ENCODE measurements at places on chromosomes 13 and 19.

- DNase-seq: no peak
These were observed 205.1 kb downstream of the DACH1 start for GRCh38 chr13:71661921-71662320.

DNA sequence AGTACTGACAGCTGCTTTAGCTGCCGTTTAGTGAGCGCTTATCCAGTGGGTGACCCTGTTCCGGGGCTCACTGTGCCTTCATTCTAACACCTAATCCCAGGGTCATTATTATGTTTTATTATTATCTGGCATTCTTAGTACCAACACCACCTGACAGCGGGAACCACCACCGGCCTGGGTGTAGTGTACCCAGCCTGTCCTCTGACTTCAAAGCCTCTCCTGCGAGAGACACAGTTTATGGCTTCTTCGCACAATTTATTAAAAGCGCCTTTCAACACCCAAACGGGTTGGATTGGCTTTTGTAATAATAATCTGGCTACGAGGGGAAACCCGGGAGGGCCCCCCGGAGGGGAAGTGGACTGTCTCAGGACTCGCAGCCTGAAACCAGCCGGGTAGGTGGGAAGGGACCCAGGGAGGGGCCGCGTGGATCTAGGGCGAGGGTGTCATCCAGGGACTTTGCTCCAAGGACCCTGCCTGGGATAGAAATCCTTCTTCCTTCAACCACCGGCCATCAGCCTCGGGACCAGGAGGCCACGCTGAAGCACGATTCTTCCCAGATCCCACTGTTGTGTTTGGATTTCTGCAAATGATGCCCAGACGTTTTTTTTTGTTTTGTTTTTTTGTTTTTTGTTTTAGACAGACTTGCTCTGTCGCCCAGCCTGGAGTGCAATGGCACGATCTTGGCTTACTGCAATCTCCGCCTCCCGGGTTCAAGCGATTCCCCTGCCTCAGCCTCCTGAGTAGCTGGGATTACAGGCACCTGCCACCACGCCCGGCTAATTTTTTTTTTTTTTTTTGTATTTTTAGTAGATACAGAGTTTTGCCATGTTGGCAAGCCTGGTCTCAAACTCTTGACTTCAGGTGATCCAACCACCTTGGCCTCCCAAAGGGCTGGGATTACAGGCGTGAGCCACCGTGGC lies 1.6 kb upstream of the ZBTB7A start:
- DNase-seq: no peak

- DNase-seq: no peak
These were observed 3.8 kb upstream of the ABCA7 start for GRCh38 chr19:1035998-1036621.

GRCh38 chr13:105290596-105290995 lies 1244.9 kb downstream of the EFNB2 start:
- no peak for DNase-seq

- DNase-seq: no peak
These were observed 24.8 kb upstream of the IGFL4 start for GRCh38 chr19:46065486-46066071.

DNA sequence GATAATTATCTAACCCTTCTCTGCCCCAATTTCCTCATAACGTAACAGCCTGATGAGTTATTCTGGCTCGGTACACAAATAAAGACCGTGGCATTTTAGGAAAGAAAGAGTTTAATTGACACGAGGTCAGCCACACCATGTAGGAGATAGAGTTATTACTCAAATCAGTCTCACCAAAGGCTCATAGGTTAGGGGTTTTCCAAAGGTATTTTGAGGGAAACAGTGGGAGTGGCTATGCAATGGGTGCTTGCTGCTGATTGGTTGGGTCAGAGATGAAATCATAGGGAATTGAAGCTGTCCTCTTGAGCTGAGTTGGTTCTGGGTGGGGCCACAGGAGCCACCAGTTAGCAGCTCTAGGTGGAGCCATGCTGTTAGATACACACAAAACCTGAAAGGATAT lies 137.5 kb downstream of the FREM2 start:
- peak; percentile 19 for DNase-seq

DNA sequence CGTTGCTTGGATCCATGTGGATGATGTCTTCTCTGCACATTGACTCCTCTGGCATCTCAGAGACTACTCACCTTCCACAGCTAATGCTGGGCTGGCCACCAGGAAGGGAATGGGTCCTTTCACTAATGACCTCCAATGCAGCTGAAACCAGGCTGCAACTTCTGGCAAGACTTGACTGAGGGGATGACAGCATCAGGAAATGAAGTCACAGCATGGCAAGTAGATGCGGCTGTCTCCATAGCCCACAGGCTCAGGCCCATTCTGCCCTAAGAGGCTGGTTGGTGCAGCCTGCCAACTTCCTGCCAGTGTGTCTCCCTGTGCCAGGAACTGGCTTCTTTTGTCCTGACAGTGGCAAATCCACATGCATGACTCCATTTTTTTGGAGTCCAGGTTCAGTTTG lies 467.3 kb downstream of the TSHZ3 start:
- no peak for DNase-seq

DNA sequence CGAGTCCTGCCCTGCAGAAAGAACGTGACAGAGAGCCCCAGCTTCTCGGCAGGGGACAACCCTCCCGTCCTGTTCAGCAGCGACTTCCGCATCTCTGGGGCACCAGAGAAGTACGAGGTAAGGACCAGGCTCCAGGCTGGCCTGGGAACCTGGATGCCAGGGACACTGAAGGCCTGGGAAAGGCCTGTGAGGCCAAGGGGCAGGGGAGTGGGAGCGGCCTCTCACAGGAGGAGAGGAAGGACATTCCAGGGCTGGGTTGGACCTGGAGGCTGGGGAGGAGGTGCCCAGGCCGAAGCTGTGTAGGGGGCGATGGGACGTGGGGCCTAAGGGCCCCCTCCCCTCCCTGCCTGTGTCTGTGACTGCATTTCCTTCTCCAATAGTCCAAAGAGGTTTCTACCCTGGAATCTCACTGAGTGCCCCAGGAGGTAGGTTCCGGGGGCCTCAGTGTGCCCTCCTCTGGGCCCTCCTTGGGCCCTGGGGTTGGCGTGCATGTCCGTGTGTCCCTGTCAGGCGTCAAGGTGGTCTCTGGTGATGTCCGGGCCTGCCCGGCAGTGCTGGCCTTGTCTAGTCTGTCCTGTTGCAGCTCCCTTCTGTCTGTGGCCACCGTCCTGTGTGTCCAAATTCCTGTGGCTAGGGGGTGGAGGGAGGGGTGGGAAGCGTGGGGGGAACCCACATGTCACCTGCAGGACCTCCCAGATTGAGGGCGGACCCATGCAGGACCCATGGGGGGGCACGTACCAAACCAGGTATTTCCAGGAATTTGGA lies 16.9 kb upstream of the CD22 start:
- DNase-seq: no peak

- no peak for DNase-seq
These were observed 5.0 kb downstream of the SOX1 start for GRCh38 chr13:112071723-112072533.

GRCh38 chr13:50107205-50107604 lies 92.0 kb downstream of the KCNRG start:
- DNase-seq: no peak

GRCh38 chr19:47725759-47726401 lies 12.7 kb downstream of the EHD2 start:
- DNase-seq: no peak

- no peak for DNase-seq
These were observed 339.7 kb upstream of the EDNRB start for GRCh38 chr13:78258304-78258703.

GRCh38 chr19:3958836-3959765 lies 11.8 kb downstream of the DAPK3 start:
- DNase-seq: no peak

DNA sequence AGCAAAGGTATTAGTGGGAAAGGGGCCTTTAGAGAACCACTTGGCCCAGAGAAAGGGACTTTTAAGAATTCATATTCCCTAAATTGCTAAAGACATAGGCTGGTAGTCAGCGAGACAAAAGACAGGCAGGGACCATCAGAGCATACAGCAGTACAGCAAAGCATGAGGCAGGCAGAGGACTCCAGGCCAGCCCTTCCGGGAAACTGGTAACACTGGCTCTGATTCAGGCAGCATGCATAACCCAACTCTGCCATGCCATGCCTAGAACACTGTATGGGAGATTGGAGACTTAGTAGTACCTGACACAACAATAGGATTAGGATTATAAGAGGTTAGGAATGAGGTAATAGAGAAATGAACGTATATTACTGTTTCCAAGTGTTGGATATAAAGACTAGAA lies 34.9 kb downstream of the CAB39L start:
- no peak for DNase-seq

GRCh38 chr13:24491845-24492244 lies 20.7 kb downstream of the PARP4 start:
- DNase-seq: no peak

DNA sequence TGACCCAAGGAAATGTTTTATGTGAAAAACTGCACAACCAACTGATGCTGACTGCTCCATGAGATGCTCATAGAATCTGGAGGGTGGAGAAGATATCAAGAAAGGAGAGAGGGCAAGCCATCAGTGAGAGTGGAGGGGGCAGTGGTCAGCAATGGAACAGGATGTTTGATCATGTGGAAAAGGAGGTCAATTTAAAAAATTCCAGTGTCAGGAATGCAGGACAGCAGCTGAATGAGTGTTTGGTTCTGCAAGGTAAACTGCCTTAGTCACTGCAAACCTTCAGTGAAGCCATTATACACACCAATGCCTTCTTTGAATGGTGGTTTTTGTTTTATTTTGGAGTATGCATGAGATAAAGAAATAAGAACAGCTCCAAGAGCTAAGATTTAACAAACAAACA lies 121.5 kb downstream of the FGF14 start:
- no peak for DNase-seq

DNA sequence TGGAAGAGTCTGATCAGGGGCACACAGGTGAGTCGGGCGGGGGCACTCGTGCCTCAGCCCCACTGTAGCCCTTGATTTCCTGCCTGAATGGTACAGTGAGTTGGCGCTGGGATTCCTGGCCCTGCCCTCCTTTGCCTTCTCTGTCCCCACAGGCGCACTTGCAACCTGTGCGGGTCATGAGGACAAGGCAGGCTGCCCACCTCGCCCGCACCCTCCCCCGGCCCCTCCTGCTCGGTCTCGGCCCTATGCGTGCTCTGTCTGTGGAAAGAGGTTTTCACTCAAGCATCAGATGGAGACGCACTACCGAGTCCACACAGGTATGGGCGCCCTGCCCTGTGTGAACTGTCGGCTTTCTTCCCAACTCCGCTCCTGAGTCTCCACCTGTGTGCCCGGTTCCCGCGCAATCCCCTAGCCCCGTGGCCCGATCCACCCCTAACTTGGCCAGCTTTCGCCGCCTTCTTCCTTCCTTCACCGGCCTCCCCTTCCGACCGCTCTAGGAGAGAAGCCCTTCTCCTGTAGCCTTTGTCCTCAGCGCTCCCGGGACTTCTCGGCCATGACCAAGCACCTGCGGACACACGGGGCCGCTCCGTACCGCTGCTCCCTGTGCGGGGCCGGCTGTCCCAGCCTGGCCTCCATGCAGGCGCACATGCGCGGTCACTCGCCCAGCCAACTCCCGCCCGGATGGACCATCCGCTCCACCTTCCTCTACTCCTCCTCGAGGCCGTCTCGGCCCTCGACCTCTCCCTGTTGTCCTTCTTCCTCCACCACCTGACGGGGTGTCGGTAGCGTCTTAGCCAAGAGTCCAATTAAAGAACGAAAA lies 1.6 kb upstream of the KMT2B start:
- no peak for DNase-seq
